Stimulated activated CD8-positive, alpha-beta memory T cell treated with anti-CD3 and anti-CD28 coated beads, Interleukin-4, amount 100 ng/mL, for 1 hour (primary cell): ENCODE measurements at places on chromosomes 2 and 18.

- no peak for DNase-seq
Measured at GRCh38 chr2:241842620-241843211, 16.0 kb downstream of the PDCD1 start.

- no peak for DNase-seq
Measured at GRCh38 chr2:21148718-21149117, 24.9 kb downstream of the TDRD15 start.

GRCh38 chr2:189516546-189516945 lies 64.0 kb downstream of the SLC40A1 start:
- no peak for DNase-seq

DNA sequence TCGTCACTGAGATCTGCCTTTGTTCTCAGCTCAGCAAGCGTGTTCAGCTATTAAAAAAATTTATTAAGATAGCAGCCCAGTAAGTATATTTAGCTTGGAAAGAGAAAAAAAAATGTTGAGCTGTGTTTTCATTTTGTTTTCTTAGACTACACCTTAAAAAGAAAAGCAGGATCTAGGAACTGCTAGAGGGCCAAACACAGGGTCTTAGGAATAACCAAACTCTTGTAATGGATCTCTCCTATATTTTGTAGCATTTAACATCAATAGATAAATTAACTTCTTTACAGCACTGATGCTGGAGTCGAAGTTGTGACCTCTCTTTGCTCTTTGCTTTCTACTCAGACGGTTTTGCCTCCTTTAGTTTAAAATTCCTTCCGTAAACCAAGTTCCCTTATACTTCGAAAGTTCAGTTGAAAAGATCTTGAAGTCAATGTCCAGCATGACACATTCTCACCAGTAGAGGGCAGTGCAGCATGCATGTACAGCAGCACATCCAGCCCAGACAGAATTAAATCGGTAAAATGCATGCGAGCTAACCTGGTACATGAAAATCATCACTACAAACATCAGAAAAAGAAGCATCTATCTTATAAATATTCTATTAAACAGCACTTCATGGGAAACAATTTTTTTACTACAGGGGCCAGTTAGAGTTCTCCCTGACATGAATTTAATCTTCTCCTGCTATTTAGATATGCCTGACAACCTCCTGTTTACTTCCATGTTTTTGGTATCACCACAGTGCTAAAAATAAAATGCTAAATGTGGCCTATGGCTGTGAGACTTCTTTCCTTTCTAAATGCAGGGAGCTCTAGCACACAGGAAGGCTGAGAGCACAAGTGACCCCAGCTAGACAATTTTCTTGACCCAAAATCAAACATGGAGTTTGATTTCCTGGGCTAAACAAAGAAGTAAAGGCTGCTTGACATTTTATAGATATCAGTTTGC lies 48.2 kb upstream of the MAP3K20 start:
- peak; percentile 51 for DNase-seq

- peak; percentile 70 for DNase-seq
Measured at GRCh38 chr2:218880102-218880858, at the start of gene WNT10A. Gene WNT10A (plus strand): TSS chr2:218880852. CDS start chr2:218880996, 144 bp downstream.

- no peak for DNase-seq
Measured at GRCh38 chr2:10824191-10824590, 11.6 kb upstream of the PDIA6 start.

DNA sequence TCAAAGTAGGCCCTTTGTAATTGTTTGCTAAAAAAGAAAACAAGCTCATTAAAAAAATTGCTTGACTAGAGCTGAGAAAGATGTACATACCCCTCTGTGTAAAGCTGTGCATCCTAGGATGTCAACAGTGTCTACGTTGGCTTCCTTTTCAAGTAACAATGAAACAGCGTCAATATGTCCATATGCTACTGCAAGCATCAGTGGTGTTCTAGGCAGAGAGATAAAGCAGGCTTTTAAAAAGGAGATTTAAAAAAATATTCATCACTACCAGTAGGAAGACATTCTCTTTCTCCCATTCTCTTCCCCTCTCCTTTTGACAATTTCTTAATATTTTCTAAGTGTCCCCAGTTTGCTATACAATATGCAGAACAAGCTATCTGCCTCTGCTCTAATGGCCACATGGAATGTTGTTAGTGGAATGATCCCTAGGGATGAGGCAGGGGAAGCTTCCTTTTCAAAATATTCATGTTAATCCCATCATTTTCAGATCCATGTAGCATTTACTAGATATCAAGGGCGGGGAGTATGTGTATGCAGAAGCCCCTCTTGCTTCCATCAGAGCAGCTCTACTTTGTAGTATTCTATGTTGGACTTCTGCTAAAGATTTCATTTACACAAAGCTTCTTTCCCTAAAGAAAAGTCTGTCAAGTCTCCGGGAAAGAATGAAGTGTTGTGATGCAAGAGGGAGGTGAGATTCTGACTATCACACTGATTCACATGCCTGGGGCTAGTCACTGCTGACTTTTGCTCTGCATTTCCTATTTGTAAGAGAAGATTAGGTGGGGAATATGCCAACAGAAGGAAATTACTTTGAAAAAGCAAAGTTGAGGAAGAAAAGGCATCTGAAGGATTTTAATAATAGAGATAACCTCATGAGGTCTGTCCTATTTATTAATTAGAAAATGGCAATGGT lies 81.5 kb upstream of the PGAP1 start:
- no peak for DNase-seq

DNA sequence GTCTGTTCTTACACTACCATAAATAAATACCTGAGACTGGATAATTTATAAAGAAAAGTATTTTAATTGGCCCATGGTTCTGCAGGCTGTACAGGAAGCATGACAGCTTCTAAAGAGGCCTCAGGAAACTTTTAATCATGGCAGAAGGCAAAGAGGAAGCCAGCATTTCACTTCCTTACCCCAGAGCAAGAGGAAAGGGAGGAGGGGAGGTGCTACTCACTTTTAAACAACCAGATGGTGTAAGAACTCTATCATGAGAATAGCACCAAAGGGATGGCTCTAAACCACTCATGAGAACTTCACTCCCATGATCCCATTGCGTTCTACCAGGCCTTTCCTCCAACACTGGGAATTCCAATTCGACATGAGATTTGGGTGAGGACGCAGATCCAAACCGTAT lies 344.4 kb upstream of the SLC39A10 start:
- DNase-seq: no peak

- no peak for DNase-seq
Measured at GRCh38 chr2:237020090-237020489, 65.6 kb upstream of the COPS8 start.
